ENCODE measurements at places on chromosomes 13 and 19.

- DNase-seq = no peak
Observed at GRCh38 chr13:108560093-108560492, 69.3 kb upstream of the MYO16 start.

GRCh38 chr19:43784241-43784980, 3.6 kb upstream of the KCNN4 start:
- DNase-seq = peak; percentile 58

- no peak for DNase-seq
Observed at GRCh38 chr13:105207572-105208293, 1327.7 kb downstream of the EFNB2 start.

DNA sequence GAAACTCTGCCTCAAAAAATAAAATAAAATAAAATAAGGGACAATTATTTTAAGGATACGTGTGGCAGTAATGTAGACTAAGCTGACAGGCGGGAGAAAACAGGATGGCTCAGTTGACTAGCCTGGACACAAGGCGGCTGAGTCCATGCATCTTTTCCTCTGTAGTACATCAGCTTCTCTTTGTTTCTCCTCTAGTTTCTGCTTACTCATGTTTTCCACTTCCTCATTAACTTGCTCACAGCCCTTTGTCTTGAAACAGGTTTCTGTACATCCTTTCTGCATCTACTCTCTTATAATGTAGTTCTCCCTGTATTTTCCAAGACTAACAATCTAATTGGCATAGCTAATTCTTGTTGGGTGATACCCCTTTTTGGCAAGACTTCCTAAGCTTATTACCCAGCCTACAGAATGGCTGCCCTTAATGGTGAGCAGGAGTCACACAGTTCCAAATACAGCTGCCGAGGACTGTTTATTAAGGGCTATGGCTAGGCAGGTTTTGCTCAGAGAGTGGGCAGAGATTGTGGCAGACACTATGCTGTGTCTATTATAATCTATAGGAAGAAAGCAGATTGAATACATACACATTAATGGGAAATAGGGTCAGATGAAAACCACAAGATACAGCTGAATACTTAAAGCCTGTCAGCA, 58.7 kb upstream of the KLF5 start:
- peak; percentile 37 for DNase-seq

DNA sequence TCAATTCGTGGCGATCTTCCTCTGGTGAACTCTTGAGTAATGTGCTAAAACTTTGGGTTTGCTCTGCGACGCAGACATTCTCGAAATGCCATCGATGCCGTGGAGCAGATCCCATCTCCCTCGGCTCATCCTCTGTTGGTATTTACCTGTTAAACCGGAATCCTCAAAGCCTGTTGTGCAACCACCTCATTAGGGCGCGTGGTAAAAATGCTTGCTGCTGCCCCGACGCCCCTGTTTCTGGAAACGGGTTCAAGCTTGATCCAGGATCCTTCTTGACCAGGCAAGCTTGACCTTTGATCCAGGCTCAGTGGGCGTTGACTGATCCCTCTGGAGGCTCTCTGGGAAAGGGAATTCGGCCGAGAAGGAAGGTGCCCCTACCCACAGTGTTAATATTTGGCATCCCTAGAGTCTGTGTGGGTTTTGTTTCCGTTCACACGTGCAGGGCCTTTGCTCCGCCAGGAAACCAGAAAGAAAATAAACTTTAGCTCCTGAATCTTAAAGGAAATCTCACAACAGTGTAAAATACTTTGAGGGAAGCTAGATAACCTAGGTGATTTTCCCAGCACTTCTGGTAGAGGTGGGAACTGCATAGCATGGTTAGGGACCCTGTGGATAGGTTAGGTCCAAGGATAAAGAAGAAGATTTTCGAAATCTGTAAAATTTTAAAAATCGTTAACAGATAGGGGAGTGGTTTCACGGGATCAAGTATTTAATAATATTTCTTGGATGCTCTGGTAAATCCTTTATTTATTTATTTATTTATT, 1.1 kb downstream of the LSM14A start:
- DNase-seq = no peak

DNA sequence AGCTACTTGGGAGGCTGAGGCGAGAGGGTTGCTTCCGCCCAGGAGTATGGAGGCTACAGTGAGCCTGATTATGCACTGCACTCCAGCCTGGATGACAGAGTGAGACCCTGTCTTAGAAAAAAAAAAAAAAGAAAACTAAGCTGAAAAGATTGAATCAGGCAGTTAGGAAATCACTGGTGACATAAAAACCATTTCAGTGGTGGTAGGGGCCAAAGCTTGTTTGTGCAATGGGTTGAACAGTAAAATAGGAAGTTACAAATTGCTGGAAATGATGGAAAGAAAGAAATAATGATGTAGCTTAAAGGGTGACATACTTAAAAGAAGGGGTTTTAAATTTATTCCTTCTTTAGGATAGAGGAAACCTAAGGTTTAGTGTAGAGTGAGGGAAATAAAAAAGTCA, 4.8 kb upstream of the OXGR1 start:
- no peak for DNase-seq

DNA sequence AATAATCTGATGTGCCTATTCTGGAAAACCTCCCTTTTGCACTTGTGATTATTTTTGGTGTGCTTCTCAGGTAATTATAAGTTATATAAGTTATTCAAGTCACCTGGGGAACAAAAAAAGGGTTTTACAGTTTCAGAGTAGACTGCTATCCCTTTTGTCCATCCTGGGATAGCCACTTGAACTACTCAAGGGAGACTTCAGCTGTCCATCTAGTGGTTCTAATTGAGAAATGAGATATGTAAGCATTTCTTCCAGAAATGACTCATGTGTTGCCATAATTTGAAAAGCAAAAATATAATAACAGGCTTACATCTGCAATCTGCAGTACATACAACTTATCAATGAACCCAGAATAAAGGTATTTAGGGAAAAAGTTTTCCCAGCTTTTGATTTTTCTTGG, 20.4 kb downstream of the UBL3 start:
- peak; percentile 52 for DNase-seq

DNA sequence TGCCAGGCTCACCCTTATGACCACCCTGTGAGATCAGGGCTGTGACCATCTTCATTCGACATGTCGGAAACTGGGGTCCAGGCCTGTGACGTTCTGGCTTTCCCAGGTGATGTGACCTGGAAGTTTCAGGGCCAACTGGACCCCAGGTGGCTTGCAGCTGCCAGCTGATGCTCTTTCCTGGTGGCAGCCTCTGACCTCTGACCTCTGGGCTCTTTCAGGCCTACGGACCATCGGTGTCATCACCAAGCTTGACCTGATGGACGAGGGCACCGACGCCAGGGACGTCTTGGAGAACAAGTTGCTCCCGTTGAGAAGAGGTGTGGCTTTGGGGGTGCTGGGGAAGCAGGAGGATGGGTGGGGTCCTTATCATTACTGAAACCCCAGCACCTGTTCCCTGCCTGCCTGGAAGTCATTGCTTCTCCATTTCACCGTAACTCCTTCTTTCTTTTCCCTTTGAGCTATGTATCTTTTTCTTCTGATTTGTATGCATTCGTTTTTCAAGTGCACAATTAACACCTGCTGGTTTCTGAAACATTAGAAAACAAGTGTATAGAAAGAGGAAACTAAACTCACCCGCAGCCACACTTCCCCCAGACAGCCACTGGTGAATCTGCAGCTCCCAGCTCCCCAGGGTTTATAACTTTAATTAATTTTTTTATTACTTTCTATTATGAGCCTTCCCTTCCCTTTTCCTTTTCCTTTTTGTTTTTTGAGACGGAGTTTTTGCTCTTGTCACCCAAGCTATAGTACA, 58.9 kb downstream of the TMED1 start:
- no peak for DNase-seq

- DNase-seq = no peak
Observed at GRCh38 chr13:28526876-28527275, 31.9 kb upstream of the FLT1 start.

DNA sequence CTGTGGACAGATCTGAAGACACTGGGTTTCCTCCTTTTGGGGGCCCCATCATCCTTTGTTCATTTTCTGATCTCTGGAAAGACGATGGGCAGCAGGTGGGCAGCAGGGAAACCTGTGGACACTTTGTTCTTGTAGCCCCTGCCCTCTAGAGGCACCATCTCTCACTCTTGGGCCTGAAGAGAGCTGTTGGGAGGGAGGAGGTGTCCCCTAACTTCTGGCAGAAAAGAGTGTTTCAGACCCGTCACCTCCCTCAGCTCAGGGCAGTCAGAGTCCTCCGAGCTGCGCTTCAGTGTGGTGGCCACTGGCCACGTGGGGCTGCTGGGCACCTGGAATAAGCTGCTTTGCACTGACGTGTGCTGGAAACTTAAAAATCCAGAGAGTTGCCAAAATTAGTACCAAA, 26.9 kb upstream of the RNF17 start:
- no peak for DNase-seq

DNA sequence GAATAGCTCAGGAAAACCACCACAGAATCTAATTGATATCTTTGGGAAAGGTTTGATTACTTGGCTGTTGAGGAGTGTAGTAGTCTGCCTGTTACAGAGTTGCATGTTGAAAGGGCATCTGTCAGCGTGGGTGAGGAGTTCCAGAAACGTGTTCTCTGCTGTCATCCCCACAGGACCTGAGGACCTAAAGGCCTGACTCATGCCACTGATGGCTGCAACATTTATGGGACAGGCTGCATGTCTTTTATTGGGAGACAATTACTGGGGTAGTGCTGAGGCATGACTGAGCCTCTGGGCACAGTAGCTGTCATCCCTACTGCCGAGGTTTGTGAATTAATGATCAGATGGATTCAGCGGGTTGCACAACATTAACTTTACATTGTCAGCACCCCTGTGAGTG, 525.9 kb downstream of the GPC6 start:
- no peak for DNase-seq

GRCh38 chr13:107534548-107534947, 680.8 kb downstream of the LIG4 start:
- DNase-seq = no peak

DNA sequence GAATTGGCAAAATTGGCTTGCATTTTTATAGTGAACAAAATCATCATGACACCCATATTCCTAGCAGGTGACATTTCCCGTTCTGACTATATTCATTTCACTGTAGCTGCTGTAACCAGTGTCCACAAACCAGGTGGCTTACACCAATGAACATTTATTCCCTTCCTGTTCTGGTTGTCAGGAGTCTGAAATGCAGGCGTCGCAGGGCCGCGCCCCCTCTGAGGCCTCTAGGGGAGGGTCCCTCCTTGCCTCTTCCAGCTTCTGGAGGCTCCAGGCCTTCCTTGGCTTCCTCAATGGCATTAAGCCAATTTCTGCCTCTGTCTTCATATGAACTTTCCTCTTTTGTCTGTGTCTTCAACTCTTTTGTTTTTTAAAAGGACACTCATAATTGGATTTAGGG, 6.5 kb upstream of the RLN3 start:
- DNase-seq = no peak

DNA sequence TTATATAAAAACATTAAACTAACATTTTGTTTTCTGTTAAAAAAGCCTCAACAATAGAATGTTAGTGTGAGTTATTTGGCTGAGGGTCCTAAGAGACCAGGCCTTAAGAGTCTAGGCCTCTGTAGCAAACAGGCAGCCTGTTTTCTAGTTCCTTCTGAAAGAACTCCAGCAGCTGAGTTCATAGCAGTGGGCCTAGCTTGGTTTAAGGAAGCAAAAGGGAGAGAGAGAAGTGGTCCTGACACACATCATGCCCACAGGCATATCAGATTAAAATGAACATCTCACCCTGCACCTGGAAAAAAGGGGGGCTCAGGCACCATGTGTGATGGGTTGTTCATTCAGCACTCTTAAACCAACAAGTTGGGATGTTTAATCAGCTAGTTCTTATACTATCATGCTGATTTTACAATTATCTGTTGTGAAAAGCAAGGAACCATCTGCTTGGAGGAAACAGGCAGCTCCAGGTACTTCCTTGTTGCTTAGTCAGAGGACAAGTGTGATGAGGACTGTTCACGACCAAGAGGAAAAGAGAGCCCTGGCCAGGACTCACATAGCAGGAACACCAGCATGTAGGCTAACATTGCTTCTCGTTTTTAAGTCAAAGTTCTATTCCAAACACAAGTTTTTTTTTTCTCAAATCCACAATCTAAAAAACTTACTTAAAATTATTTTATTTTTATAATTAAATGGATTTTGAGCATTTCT, 81.3 kb upstream of the FRY start:
- no peak for DNase-seq

DNA sequence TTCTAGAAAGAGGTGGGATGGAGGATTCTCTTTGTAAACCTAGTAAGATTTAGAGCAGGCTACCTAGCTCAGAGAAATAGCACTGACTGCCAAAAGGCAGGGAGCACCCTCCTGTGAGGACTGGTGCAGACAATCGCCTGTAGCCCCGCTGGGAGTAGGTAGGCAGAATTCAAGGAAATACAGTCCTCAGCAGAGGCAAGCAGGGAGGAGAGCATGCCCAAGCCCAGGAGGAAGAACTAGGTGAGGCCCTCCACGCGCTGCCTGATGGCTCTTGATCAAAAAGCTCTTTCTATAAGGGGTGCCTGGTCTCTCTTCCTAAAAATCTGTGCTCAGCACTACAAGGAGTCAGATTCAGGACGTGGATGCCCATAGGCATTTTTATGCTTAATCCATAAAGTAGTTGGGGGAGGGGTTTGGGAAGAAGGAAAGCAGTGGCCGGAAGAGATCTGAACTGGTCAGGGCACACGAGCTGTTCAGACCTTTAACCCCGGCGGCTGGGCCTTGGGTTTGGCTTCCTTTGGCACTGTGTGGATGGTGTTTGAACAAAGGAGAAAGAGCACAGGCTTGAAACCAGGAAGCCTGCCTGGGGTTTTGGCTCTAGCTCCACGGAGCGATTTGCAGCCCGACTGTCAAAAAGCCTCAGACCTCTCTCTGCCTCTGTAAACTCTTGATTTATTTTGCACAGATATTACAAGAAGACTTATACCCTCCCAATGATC, 320.6 kb downstream of the FOXO1 start:
- DNase-seq = no peak

GRCh38 chr13:47258384-47258783, 361.5 kb upstream of the HTR2A start:
- DNase-seq = no peak

DNA sequence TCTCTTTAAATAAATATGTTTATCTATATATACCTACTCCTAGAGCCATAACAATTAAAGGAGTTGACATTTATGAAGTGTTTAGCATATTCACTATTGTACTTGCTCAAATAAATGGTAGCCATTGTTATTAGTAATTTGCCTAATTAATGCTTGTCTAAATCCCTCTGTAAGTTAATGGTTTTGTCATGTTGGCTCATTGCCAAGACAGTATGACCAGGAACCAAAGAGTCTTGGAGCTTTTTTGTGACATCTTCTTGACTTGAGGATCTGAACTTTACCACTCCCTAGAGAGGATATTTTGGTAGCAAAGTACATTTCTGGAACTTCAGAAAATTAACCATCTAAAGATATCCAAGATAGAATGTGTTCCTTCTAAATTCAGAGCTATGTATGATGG, 15.5 kb downstream of the FRY start:
- DNase-seq = no peak

- DNase-seq = no peak
Observed at GRCh38 chr13:40803316-40803715, 13.9 kb downstream of the SLC25A15 start.

Measured in GM13976 (cell line).